NCI-H510A treated with DMSO at 0.1 percent for 48 hours (cell line): ENCODE measurements at places on chromosomes 11 and 22.
A peak's percentile ranks its signal among the peaks of the same experiment; 100 is the strongest.

DNA sequence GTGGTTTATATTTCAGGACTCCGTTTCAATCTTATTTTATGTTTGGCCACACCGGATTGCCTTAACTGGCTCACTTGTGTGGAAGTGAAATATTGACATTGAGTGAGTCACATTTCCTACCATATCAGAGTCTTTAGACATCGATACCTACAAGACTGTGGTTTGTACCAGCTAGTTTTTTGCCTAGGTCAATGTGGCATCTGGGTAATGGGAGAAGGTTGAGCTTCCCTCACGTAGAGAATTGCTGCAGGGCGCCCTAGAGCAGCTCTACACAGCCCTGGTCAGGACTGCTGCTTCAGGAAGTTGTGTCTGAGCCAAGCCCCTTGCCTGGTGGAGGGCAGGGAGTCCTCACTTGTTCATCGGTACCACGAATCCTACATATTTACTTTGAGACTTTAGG is 1.6 kb downstream of the GRAMD1B start:
- no peak for DNase-seq

- DNase-seq = no peak
These were observed 2.1 kb downstream of the TPCN2 start for GRCh38 chr11:69050592-69051380.

GRCh38 chr11:75470476-75471080 is 37.6 kb upstream of the KLHL35 start:
- DNase-seq = no peak

- DNase-seq = no peak
These were observed 29.6 kb downstream of the SBF1 start for GRCh38 chr22:50445071-50445879.

DNA sequence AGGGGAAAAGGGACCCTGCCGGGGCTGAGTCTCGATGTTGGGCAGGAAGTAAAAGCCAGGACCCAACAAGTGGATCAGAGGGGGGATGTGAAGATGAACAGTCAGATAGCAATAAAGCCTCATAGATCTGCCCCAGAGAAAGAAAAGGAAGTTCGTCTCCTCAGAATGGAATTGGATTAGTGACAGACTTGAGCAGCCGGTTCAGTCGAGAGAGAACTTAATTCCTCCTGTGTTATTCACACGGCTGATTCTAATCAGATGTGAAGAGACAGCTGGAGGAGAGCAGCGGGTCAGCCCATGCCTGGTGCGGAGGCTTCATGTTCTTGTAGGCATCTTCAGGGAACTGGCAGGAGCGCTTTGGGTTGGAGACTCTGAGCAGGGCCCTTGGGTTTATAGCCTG is 29.3 kb upstream of the CABP7 start:
- DNase-seq = no peak

DNA sequence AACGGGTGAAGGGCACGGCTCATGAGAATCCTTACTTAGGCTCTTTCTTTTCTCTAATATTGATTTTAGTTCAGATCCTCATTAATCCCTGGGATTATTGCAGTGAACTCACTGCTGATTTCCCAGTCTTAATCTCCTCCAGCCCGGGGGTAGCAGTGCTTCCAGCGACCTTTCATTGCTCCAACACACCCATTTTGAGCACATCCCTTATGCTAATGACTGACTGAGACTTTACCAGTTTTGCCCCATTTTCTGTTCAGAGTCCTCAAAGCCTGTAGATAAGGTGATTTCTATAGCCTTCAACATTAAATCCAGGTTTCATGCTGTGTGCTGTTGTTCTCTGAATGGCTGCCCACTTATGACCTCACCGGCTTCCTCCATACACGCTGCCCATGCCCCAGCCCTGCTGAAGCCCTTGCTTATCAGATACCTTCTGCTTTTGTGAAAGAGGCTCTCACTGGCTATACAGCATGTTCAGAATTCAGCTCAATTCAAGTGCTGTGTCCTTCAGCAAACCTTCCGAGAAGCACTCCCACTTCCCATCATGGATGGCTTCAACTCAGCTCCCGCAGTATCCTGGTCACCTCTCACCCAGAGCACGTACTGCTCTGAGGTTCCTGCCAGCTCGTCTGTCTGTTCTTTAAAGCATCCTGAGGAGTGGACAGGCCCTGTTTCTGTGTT is 49.0 kb downstream of the PPFIA1 start:
- no peak for DNase-seq

DNA sequence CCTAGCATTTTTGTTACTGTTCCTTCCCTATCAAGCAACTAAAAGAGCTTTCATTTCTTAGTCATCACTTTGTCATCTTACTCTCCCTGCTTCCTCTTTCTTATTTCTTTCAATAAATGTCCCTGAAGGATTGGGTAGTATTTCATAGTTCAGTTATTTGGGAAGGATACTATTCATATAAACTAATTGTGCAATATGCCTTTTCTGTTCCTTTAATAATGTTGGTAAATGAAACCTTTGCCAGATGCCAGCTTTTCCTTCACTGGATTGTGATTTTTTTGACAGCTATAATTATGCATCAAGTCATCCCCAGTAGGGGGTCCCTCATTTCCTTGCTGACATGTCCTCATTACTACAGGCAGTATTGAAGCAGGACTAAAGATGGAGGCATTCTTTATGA is 101.7 kb downstream of the ATM start:
- DNase-seq = no peak

DNA sequence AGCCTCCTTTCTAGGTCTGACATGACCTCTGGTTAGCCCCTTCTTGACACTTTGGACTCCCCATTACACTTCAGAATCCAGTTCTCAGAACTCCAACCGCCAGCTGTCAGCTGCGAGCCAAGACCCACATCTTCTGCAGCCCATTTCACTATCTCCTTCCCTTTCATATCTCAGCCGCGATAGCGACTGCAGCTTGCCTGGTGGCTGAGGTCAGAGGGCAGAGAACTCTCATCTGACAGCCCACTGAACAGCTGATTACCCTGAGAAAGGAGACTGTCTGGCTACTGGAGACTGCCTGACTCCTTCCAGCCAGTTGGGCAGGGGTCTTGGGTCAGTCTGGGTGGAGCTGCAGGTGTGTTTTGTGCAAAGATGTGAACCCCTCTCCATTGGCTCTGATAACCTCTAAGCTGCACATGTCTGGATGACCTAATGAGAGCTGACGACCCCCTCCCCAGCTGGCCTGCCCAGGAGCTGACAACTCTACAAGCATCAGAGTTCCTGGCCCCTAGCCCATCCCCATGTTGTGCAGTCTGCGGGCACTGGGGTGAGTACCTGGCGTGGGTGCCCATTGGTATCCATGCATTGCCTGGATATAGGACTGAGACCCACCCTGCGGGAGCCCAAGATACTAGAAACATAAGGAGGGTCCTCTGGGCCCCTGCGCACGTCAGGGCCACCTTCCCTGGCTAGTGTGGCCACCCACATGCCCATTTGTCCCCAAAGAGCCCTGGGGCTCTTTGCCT is 1.1 kb downstream of the CHRM1 start:
- no peak for DNase-seq

GRCh38 chr11:116046127-116046526 is 541.9 kb upstream of the CADM1 start:
- DNase-seq = no peak

GRCh38 chr22:26748845-26749244 is 91.5 kb downstream of the MIAT start:
- no peak for DNase-seq

DNA sequence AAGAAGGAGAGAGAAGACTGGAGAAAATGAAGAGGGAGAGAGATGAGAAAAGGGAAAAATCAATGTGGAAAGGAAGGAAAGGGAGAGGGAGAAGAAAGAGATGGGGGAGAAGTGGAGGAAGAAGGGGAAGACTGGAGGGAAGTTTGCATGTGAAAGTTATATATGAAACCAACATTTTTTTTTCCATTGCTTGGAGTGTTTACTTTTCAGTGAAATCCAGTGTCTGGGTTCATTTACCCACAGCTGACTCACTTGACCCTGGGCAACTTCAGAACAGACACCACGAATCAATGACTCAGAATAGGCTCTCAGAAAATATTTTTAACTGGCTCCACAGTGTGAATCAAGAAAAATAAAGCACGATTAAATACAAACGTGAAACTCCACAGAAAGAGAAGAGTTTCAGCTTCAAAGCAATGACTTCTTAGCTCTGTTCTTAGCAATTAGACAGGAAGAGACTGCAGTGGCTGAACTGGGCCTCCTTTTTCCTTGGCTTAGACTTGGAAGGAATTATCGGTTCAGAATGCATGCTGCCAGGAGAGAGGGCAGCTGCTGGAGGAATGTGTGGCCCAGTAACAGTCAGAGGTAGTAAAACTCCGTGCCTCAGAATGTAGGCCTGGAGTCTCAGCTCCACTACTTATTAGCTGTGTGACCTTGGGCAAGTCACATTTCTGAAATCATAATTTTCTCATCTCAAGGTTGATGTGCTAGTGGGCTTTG is 237.5 kb downstream of the MIAT start:
- DNase-seq = peak; percentile 74

GRCh38 chr11:30729187-30729713 is 143.1 kb upstream of the MPPED2 start:
- DNase-seq = no peak

GRCh38 chr11:98559961-98560360 is 460.8 kb upstream of the CNTN5 start:
- DNase-seq = no peak
